ENCODE measurements at places on chromosomes 2 and 18.

GRCh38 chr18:62847081-62847480 lies 131.7 kb downstream of the PHLPP1 start:
- no peak for DNase-seq

- DNase-seq = no peak
Measured at GRCh38 chr2:104793966-104794365, 59.9 kb upstream of the POU3F3 start.

- no peak for DNase-seq
Measured at GRCh38 chr18:9571546-9571945, 42.8 kb downstream of the PPP4R1 start.

DNA sequence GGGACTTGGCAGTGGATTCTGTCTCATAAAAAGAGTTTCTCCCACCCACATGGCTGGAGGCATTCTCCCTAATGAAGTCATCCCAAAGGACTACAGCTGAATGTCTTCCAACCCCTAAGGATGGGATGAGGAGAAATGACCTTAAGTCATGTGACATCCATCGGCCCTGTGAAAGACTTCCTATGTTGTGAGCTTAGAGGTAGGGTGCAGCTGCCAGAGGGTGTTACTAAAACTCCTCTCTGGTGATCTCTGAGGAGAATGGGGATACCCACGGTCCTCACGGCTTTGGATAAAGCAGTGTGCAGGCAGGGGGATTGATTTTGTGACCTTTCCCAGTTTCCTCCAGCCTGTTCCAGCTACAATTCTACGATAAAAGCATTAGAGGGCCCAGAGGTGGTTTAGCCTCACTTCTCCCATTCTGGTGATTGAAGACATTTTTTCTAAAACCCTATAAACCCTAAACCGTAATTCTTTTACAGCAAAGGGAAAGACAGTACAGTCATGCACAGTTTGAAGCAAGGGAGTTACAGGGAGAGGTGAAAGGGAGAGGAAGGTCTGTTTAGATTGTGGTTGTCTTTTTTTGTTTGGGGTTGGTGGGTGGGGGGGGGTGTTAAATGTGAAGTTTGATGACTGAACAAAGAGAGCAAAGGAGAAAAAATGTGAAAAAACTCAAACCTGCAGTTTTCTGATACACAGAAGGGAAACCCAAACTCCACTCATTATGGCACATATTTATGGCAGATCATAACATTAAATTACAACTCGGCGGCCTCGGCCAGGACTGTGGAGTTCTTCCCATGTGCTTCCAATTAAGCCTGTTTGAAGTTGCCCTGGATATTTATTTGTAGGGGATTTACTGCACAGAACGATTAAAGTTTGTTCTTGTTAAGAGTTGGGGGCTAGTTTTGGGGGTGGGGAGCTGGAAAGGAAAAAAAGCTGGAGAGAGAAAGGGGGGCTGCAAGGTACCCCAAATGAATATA lies 26.6 kb upstream of the SLC14A2 start:
- no peak for DNase-seq

- no peak for DNase-seq
Measured at GRCh38 chr2:20928617-20929016, 105.7 kb upstream of the LDAH start.

- no peak for DNase-seq
Measured at GRCh38 chr2:82198809-82199492, 1894.4 kb upstream of the LRRTM1 start.

GRCh38 chr2:232053777-232054176 lies 92.3 kb downstream of the DIS3L2 start:
- no peak for DNase-seq

GRCh38 chr2:44455877-44456276 lies 94.1 kb downstream of the CAMKMT start:
- DNase-seq = no peak

DNA sequence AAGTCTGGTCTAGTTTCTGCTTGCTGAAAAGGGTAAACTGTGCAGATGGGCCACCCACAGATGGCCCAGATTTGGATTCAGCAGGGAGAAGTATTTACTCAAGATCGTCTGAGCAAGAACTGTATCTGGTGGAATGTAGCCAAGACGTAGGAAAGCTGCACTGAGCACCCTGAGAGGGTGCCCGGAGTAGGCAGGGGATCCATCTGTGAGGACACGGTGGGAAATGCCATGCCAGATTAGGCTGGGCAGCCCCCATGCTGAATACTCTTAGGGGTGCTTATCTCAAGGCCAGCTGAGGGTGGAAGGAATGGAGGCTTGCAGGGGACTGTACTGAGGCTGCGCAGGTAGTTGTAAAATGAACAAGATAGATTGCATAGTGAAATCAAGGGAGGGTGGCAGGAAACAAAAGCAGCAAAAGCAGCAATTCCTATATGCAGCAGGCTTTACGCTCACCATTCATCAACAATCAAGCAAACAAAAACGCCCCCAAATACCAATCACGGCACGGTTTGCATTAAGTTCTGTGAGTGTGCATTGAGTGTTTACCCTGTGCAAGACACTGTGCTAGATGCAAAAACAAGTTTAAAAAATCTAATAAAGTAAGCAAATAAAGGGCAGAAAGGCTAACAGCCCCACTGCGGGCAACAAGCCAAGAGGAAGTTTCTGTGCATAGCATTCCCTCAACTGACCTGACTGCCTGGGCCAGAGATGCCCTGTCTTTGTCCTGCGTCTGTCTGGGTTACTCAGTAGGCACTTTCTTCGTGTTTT lies 32.2 kb upstream of the LPIN2 start:
- DNase-seq = no peak

- DNase-seq = no peak
Measured at GRCh38 chr18:23243816-23244215, 108.5 kb downstream of the CABLES1 start.

DNA sequence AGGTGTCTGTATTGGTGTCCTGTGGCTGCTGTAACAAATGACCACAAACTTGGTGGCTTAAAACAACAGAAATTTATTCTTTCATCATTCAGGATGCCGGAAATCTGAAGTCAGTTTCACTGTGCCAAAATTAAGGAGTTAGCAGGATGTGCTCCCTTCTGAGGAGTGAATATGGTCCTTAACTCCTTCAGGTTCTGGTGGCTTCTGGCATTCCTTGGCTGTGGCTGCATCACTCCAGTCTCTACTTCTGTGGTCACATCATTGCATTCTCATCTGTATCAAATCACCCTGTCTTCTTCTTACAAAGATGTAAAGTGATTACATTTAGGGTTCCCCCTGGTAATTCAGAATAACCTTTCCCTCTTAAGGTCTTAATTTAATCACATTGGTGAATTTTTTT lies 12.6 kb downstream of the GPD2 start:
- DNase-seq = no peak

GRCh38 chr2:215366440-215367032 lies 54.7 kb downstream of the ATIC start:
- DNase-seq = no peak

GRCh38 chr18:25262920-25263319 lies 89.0 kb downstream of the ZNF521 start:
- DNase-seq = no peak

DNA sequence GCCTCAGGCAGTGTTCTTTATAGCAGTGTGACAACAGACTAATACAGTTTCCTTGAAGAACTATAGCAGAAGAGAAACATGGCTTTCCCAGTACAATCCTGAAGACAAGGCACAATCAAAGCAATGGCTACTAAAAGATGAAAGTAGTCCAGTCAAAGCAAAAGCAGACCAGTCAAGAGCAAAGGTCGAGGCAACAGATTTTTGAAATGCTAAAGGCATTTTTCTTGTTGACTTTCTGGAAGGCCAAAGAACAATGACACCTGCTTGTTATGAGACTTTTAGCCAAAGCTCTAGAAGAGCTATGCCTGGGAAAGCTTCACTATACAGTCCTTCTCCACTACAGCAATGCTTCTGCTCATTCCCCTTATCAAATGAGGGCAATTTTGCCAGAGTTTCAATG lies 269.9 kb downstream of the EXOC6B start:
- DNase-seq = no peak

DNA sequence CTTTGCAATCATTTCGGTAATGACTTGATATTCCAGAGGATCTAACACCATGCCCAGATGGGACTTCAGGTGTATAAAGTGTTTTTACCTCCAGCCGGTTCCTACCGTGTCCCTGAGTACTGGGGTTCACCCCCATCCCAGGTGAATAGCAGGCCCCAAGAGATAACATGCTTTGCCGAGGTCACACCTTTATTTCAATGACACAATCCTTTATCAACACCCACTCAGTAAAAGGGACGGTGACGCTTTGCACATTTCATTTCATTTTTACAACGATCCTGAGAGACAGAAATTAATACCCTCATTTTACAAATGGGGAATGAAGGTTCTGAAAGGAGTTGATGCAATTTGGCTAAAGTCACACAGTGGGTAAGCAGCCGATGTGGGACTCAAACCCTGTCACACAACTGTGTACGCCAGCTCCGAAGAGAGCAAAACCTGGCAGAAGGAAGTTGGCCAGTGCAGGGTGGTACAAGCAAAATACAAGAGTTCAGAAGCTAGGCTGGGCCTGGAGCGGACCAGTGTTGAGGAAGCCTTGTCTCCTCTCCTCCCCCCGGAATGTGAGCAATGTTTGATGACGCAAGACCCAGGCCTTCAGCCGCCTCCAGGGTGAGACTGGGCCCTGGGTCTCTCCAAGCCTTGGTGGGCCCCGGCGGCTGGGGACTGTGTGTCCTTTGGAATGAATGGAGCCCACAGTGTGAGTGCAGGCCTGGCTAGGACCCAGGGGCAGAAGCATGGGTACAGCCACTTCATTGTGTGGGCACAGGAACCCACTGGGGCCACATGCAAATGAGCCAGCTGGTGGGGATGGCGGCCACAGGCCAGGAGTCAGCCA lies 139.6 kb upstream of the MYCN start:
- no peak for DNase-seq

DNA sequence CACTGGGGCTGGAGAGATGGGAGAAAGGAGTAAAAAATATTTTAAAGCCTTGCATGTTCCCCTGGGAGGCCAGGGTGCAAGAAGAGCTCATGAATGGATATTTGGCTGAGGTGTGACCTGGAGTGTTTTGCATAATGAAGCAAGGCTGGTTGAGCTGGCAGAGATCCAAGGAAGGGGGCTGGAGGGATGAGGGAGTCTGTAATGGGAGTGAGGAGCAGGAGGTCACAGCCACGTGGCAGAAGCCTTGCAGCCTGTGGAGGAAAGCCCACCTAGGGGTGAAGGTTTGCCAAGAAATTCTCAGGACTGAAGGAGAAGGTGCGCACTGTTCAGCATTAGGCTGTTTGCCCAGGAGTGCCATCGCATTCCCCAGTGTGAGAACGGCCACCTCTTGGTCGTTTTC lies 40.3 kb upstream of the ATP8B1 start:
- no peak for DNase-seq

- DNase-seq = no peak
Measured at GRCh38 chr18:32772581-32773381, at the start of gene KLHL14. Gene KLHL14, minus strand, starts transcription at chr18:32773023. Its CDS starts 2,432 bp downstream, at chr18:32770591.

GRCh38 chr2:46296216-46296839 lies 879 bp upstream of the EPAS1 start:
- no peak for DNase-seq

DNA sequence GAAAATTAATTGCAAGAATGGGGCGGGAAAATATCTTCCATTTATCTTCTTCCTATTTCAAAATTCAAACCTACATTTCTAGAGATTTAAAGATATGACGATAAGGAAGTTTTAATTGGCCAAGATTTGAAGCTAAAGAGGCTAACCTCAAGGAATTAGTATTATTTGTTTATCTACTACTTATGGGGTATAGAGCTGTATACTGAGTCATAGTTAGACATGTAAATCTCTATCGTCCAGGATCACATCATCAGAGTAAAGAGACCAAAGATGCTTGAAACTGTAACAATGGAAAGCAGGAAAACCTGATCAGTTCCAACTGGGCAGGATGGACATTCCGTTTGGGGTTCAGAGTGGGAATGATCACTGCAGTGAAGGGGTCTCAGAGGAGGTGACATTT lies 95.2 kb upstream of the KLF7 start:
- DNase-seq = no peak

DNA sequence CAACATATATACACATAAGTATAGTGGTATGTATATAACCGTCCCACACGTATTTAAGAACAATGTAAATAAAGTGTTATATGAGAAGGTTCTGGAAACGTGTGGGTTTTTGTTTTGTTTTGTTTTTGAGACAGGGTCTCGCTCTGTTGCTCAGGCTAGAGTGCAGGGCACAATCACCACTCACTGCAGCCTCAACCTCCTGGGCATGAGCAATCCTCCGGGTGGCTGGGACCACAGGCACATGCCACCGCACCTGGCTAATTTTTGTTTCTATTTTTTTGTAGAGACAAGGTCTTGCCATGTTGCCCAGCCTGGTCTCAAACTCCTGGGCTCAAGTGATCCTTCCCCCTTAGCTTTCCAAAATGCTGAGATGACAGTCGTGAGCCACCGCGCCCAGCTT lies 6.2 kb downstream of the ADAM17 start:
- no peak for DNase-seq

GRCh38 chr2:145415151-145415550 lies 895.2 kb upstream of the ZEB2 start:
- DNase-seq = no peak

GRCh38 chr2:8229546-8229986 lies 452.3 kb upstream of the ID2 start:
- peak; percentile 18 for DNase-seq

DNA sequence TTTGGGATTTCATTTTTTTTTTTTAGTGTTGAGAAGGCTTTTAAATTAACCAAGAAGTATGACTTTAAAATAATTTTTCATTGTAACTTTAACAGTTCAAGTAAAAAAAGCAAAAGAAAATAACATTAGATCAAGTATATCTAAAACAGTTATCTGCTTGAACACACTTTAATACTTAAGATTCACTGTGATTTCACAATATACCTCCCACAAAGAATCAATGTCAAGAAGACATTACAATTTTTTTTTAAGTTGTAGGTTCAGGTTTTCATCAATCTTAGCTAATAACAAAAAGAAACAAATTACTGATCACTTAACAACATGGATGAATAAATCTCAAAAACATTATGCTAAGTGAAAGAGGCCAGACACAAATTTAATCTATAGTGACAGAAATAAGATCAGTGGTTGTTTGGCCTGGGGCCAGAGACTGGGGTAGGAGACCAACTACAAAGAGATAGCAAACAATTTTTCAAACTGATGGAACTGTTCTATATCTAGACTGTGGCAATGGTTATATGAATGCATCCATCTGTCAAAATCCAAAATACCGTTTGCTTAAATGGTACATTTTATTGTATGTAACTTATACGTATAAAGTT lies 74.8 kb upstream of the FRZB start:
- no peak for DNase-seq

DNA sequence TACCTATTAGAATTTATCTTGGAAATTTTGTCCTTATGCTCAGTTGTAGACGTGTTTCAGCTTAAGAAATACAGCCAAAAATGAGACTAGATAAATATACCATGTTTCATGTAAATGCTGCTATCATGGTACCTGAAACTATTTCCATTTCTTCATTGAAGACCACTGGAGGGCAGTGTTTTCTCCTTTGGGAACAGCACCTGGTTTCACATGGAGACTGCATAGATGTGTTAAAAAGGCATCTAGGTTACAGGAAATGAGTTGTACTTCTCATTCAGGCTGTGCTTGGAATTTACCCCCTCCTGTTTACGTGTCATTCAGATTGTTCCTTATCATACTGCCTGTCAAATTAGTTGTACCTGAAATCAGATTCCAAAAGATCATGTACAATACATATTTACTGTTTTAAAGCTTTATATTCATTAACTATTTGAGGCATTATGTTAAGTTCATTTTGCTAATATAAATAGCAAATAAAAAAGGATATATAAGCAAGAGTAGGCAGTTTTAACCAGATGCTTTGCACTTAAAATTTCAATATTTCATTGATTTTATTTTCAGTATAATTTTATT lies 57.3 kb upstream of the PSMD14 start:
- no peak for DNase-seq
